ENCODE measurements at places on chromosomes 13 and 19. TPM values are rescaled to one million over a fixed set of nuclear protein-coding genes. Genes with fewer than 3 reads are reported as not detected.

The FFAR2 gene
- not detected for total RNA-seq

The LILRA2 gene
- total RNA-seq: not detected

The KCTD4 gene
- total RNA-seq: 5.0 TPM

The TMEM238 gene
- 6.7 TPM for total RNA-seq

The SLC46A3 gene
- 2.3 TPM for total RNA-seq

The LHB gene
- not detected for total RNA-seq

The CACNG7 gene
- not detected for total RNA-seq

The SYDE1 gene
- total RNA-seq: 31.3 TPM

The ZNF540 gene
- not detected for total RNA-seq

The MBD3L3 gene
- total RNA-seq: not detected

The PAF1 gene
- 77.5 TPM for total RNA-seq

All from Caki2 (cell line).